ENCODE measurements at places on chromosomes 13 and 19.

DNA sequence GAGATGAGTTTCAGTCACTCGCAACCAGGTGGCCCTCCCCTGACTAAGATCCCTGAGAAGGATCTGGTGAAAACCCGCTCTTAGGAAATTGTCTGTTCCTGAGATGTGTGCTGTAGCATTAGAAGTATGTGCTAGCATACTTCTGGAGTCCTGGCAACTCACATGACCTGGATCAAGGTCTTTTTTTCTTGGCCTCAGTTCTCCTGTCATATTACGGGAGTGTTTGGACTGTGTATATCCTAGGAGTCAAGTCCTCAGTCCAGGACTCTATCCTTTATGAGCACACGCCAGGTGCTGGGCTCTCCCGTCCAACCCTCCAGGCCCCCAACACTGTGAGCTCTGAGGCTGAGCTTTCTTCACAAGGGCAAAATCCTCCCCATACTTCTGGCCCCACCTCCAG is 156.4 kb downstream of the UQCRFS1 start:
- DNase-seq, result no peak

DNA sequence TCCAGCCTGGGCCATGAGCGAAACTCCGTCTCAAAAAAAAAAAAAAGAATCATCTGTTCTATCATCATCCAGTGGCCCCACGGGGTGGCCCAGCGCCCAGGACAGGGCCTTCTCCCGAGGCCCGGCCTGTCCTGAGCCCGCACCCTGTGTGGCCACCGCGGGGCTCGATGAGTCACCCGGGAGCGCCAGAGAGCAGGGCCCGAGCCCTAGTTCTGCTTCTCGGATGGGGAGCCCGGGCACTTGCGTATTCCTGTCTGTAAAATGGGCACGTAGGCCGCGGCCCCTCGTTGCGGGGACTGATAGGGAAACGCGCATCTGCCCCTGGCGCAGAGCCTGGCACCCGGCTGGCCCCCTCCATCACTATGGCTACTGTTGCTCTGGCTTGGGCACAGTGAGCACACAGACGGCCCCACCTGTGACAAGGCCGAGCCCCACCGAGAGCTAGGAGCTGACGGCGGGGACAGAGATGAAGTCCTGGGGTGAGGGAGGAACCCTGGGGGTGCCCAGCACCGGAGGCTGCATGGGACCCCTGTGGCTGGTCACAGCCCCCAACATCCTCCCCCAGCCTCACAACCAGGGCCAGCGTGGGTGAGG is 21.3 kb upstream of the UQCR11 start:
- DNase-seq, result no peak

- no peak for DNase-seq
Observed at GRCh38 chr13:101059793-101060192, 356.5 kb downstream of the NALCN start.

DNA sequence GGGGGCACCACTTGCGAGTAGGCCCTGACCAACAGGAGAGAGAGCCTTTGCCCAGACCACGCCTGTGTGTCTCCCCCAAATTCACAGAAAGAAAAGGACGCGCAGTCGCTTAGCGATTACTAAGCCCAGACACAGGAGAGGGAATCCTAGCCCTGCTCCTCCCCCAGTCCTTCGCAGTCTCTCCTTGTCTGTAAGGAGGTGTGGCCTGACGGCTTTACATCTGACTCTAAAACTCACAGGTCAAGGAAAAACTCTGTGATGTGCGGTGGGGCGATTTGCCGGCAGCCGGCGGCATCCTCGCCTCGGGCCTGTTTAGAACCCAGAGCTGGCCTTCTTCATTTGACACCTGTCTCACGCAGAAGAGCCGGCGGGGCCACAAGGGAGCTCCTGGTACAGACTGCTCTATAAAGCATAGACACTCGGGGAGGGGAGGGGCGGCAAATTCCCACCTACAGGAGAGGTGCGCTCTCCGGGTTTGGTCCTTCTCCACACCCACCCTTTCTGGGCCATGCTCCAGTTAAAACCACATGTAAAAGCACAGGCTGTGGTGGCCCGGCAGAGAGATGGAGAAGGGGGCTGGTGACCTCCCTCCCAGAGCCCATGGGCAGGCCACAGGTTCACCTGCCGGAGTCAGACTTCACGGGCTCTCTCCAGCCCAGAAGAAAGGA is 17.8 kb downstream of the GPR12 start:
- no peak for DNase-seq

GRCh38 chr13:20170921-20171320 is 10.1 kb upstream of the GJA3 start:
- DNase-seq, result no peak
